Activated CD8-positive, alpha-beta T cell treated with anti-CD3 and anti-CD28 coated beads, Interleukin-2, amount 10 ng/mL, durations not matched to agents 7 days and 5 days (primary cell): ENCODE measurements at places on chromosomes 1 and 21.

DNA sequence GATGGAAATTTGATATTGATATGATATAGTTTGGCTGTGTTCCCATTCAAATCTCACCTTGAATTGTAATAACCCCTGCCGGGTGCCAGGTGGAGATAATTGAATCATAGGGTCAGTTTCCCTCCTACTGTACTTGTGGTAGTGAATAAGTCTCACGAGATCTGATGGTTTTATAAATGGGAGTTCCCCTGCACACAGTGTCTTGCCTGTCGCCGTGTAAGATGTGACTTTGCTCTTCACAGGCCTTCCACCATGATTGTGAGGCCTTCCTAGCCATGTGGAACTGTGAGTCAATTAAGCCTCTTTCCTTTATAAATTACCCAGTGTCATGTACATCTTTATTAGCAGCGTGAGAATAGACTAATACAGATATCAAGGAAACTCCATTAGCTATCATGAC lies 74.6 kb downstream of the MAP3K7CL start:
- DNase-seq: no peak

DNA sequence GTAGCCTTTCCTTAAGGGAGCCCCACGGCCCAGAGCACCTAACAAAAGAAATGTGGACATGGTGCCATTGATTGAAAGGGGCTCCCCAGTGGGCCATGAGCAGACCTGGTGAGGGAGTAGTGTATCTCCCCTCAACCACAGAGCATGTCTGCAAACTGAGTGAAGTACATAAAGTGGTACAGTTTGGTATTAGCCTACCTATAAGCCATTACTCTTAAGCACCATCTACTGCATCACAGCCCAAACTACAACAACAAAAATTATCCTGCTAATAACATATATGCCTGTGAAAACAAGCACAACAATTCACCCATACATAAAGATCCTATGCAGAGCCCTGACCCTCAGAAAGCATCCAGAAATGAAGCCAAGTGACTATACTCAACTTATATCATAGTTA lies 407.8 kb downstream of the PTPRC start:
- DNase-seq: no peak

- no peak for DNase-seq
Observed at GRCh38 chr21:46179708-46180078, 4.6 kb downstream of the SPATC1L start.

GRCh38 chr1:21263653-21264225 lies 26.5 kb downstream of the ECE1 start:
- no peak for DNase-seq

GRCh38 chr1:6168947-6169586 lies 11.1 kb downstream of the CHD5 start:
- no peak for DNase-seq

DNA sequence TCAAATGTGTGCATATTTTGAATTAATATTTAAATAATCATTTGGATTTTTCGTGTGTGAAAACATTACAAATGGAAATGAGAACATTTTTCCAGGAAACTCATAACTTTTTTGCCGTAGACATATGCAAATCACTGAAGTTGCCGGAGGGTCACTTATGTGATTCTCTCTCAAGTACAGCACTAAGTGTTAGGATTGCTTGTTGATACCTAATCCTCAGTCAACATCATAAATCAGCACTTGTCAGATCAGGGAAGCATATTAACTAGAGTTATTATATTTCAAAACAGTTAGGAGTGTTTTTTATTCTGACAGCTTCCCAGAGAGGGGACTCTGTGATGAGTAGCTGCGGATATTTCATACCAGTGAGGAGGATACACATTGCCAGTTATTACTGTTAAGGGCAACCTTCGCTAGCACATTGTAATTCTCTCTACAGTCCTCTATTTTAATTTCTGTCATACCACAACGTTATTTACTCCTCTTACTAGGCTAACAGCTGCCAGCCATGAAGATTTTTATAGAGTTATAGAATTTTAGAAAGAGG lies 41.5 kb downstream of the NCAM2 start:
- no peak for DNase-seq
